GM04504 (cell line): ENCODE measurements at places on chromosomes 13 and 19.

DNA sequence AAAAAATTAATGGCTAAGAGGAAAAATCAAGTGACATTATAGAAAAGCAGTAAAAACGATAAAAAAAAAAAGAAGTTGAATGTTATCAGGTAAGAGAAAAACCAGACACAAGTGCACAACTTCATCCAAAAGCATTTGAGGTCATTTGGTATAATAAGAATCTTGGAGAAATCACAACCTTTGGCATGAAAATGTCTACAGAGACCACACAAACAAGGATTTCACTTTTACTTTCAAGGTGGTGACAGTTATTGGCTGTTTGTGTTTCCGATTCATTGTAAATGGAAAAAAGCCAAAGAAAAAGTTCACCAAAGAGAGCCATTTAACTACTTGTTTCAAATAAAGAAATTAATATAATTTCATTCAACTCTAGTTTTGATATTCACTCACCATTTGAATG is 1193.5 kb downstream of the PCDH9 start:
- DNase-seq: no peak

DNA sequence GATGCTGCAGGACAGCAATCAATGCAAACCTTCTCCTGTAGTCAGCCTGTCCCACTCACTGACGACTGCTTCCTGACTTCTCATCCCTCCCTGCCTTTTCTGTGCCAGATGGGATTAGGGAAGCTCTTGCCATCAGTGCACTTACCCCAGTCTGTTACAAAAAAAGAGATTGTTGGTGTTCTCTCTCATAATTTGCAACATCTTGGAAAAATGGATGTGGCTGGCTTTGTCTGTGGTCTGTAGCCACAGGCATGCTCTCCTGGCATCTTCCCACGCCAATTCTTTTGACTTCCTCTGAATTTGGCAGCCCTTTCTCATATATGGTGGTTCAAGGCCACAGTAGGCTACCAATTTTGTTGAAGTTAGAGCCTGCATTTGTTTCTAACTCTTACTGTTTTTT is 11.6 kb upstream of the HTR2A start:
- peak; percentile 81 for DNase-seq

DNA sequence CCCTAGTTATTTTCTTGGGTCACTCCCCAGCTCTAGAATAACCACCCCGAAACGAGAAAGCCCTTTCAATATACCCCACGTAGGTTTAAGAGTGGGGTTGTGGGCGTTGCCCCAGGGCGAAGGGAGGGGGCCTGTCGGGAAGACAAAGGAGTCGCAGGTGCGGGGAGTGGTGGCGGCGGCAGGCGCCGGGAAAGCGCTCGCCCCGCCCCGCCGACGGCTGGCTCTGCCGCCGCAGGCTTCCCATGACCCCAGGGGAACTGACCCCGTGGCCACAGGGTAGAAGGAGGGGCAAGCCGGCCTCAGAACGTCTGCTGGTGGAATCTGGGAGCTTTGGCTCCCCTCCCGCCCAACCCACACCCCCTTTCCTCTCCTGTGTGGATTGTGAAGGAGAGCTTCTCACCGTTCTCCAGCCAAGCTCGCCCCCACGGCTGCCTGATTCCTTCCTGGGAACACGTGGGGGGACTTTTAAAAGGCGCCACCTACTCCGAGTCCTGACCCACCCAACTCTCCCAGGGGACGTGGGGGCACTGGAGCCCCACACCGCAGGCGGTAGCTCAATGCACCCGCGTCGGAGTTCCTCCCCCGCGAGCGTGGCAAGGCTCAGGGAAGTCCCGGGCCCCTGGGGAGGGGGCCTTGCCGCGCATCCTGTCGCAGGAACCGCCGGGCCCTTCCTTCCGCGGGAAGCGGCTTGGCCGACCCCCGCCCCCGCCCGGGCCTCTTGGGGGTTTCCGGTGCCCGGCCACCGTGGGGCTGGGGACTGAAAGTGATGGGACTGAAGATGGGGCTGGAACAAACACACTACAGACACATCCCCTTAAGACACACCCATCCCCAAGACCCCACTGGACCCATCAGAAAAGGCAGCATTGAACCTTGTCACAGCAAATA is 5.5 kb downstream of the IER2 start:
- no peak for DNase-seq

- no peak for DNase-seq
Observed at GRCh38 chr13:113404366-113404722, 40.4 kb upstream of the GRTP1 start.

DNA sequence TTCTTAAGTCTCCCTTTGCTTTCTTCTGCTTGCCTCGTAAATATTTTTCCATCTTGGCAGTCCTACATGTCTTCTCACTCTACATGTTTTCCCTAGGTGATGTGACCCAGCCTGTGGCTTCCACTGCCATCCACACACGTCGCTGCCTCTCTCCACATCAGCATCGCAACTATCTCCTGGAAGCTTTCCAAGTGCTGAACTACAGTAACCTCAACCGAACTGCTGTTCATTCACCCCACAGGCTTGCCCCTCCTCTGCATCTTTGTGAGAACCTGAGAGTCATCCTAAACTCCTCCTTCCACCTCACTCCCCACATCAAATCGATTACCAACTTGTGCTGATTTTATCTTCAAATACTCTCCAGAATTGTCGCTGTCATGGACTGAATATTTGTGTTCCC is 41.2 kb upstream of the USPL1 start:
- DNase-seq: no peak

GRCh38 chr13:80341756-80342370 is 937 bp upstream of the SPRY2 start:
- DNase-seq: no peak

- DNase-seq: no peak
Observed at GRCh38 chr19:53045536-53045935, 996 bp downstream of the ERVV-2 start.

GRCh38 chr13:32657309-32657708 is 71.1 kb downstream of the PDS5B start:
- no peak for DNase-seq

GRCh38 chr13:112966776-112967175 is 2.2 kb upstream of the MCF2L start:
- no peak for DNase-seq

DNA sequence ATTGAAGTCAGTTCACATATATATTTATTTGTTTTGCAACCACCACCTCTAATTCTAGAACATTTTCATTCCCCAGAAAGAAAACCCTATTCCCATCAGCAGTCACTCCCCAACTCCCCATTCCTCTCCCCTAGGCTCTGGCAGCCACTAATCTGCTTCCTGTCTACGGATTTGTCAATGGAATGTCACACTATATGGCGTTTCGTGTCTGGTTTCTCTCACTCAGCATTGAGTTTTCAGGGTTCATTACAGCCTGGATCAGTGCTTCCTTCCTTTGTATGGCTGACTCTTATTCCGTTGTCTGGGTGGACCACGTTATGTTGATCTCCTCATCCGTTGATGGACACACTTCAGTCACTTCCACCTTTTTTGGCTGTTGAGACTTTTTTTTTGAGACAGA is 9.3 kb downstream of the COLGALT1 start:
- DNase-seq: no peak

DNA sequence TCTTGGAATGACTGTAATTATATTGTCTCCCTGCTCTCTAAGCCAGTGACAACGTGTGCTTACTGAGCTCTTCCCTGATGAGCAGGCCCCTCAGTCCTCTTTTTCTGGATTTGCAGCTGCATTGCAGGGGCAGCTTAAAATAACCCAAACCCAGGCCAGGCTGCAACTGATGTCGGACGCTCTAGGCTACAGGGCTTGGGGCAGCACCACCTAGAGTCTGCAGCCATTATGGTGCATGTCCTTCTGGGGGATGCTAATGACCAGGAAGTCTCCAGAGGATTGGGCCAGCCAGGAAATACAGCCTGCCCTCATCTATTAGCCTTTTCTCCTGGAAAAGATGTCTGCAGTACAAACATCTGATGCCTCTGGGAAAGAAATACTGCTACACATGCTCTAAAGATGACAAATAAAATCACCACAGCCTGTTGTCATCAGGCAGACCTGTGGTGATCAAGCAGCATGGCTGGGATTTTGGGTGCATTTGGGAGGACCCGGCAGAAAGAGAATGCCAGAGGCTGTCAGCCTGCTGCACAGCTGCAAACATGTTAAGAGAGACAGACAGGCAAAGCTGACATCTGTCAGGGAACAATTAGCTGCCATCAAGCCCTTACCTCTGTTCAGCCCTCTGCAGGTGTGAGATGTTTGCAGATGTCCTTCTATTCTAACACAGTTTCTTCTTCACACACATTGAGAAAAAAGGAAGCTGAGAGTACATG is 51.8 kb downstream of the CCDC70 start:
- no peak for DNase-seq

- DNase-seq: no peak
Observed at GRCh38 chr13:40498461-40498860, 168.0 kb downstream of the FOXO1 start.

DNA sequence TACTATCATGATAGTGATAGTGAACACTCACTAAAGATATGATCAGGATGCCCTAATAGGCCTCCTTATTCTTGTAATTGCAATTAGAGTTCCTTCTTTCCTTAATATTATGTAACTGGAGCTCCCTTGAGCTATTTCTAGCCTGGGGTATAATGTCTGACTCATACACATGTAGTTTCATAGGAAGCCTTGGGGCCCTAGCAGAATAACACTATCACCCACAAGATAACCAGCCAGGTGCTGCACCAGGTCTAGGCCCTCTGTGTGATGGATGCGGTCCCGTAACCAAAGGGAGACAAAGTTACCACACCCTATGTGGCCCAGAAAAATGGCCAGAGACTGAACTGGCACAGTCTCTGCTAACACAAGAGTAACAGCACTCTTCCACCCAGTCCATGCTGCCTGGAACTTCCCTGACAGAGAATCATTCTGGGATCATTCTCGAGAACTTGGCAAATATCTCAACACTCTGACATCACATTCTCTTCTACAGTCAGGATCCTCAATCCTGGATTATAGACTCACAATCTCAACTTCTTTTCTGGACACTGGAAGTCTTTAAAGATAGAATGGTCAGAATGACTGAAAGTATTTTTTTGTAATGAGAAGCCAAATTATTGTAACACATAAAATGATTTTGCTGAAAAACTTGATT is 32.6 kb upstream of the IGFL4 start:
- no peak for DNase-seq

- DNase-seq: no peak
Observed at GRCh38 chr19:17865364-17866311, 5.9 kb downstream of the RPL18A start.

DNA sequence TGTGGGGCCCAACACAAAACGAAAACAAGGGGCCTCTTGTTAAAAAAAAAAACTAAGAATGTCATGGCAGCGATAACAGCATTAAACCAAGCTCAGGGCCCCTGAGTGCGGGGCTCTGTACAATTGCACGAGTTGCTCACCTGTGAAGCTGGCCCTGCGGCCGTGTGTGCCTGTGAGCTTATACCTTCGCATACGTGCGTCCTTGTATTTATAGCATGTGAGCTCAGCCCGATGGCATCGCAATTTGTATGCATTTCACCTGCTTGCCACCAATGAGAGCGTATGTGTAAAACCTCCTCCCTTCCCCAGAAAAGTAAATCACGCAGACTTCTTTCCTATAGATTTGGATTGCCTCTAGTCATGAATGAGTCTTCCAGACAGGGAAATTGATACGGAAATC is 17.1 kb downstream of the HNRNPM start:
- DNase-seq: no peak

- DNase-seq: no peak
Observed at GRCh38 chr19:57946316-57946715, 1.2 kb downstream of the ZNF256 start.

DNA sequence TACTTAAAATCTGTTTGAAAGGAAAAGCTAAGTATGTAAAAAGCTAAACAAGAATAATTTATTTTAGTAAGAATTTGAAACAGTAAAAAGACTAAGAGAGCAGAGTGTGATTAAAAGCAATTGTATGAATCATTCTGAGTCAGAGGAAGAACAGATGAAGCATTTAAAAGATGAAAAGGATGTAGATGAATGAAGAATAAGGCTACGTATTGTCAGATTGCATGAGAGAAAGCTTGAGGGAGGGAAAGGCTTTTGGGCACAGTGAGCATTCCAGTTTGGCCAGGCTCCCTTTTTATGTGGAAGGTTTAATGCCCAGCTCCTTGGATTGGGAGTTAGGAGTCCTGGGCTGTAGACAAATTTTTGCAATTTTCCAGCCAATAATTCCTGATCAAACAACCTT is 117.7 kb downstream of the FREM2 start:
- no peak for DNase-seq

DNA sequence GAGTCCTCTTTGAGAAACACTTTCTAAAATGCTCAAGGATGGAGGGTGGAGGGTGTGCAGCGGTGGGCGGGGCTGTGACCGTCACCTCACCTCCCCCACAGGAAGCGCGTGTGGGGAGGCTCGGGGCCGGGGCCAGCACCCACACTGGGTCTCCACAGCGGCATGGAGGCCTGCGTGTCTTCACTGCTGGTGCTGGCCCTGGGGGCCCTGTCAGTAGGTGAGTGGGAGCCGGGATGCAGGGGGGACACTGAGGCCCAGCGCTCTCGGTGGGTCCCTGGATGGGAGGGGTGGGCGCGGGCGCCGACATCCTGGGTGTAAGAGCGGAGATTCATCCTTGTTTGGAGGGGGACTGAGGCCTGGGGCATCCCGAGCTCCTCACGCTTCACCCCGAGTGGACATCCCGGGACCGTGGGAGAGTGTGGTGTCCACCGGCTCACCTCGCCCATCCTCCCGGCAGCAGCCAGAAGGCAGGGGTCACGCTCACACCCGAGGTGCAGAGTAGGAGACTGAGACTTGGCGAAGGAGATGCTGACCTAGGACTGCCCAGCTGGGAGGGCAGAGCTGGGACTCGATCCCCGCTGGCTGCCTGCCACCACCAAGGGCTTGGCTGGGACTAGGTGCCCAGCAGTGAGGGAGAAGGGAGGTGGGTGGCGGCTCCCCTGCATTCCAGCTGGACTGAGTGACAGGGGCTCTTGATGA is at the start of gene GZMM:
TSS of gene GZMM (plus strand) at position 144 of the 699 bp plus-strand sequence. CDS start at position 163, 19 bp downstream.
- DNase-seq: no peak

GRCh38 chr13:40344270-40345148 is 321.9 kb downstream of the FOXO1 start:
- no peak for DNase-seq

DNA sequence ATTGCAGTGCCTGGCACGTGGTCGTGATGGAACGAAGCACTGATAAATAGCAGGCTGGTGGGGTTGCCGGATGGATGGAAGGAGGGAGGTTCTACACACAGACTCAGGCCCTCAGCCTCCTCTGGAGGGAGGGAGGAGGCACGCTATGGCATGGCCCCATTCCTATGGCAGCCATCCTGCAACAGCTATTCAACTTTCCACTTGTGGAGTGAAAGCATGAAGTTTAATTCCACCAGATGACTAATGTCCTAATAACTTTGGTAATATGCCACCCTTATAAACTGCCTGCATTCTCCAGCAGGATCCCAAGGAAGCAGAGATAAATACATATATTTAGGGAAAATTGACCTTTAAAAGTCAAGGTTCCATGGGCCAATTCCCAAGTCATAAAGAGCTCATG is 92.4 kb downstream of the KL start:
- no peak for DNase-seq

DNA sequence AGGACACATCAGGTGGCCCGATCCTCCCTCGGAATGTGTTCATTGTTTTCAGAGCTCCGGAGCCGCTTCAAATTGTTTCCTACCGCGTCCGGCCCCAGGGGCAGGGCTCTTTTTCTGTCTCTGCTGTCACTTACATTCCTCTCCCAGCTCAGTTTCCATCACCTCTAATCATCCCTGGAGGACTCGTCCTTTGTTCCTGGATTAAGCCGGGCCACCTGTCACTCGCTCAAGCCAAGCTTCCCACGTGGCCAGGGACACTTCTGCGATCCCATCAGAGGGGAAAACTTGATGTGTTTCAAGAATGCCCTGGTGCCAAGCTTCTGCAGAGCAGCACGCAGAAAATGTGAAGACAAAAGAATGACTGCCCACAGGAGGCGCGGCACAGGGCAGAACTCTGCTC is 13.5 kb downstream of the IL17D start:
- DNase-seq: no peak

- DNase-seq: no peak
Observed at GRCh38 chr19:38890686-38891085, 8.7 kb downstream of the SIRT2 start.
